ENCODE measurements at places on chromosomes 16 and 17.

- no peak for DNase-seq
Measured at GRCh38 chr16:1488054-1488601, 616 bp downstream of the PTX4 start.

GRCh38 chr17:18156171-18156975, 27.3 kb upstream of the ALKBH5 start:
- no peak for DNase-seq

GRCh38 chr16:87951552-87952538, 611 bp downstream of the BANP start:
- no peak for DNase-seq

DNA sequence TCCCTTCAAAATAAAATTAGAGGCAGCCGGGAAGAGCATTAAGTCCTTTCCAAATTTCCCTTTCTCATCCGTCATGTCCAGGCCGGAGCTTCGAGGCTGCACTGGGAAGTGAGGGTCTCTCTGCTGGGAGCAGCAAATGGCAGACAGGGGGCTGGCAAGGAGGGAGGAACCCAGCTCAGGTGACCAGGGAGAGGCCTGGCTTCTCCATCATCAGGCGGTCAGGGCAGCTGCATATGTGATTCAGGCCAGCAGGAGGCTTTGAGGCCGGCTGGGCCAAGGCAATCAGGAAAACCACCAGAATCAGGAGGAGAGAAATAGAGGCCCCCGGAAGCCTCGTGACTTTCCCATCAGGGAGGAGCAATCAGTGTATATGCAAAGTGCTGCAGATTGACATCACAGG, 85.0 kb upstream of the RPL38 start:
- no peak for DNase-seq

DNA sequence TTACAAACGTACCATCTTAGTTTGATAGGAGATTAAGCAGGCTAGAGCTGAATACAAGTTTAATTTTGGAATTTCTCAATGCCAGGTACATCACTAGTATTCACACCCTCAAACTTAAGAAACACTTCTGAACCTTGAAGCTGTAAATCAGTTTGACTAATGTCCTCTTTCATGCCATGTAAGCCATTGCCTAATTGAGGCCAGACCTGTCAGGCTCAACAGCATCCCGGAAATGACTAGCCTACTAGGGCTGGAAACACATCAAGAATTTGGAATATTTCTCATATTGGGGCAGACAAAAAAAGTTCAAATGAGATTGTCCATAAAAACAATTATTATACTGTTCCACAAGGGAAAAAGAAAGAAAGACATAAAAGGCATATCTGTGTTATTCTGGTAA, 1.7 kb downstream of the USP32 start:
- DNase-seq: peak; percentile 35
